ENCODE measurements at places on chromosomes 1 and 21. TPM values are rescaled to one million over a fixed set of nuclear protein-coding genes. Genes with fewer than 3 reads are reported as not detected.

- DNase-seq, result no peak
These were observed 55.3 kb downstream of the C8B start for GRCh38 chr1:56910441-56910985.

ESRRG gene
- not detected for total RNA-seq

ZBTB8B gene
- not detected for total RNA-seq

GRCh38 chr1:91015358-91015780 is 6.5 kb downstream of the ZNF644 start:
- no peak for DNase-seq

- DNase-seq, result no peak
These were observed 3.8 kb downstream of the B4GALT2 start for GRCh38 chr1:43982808-43983207.

Measured in activated naive CD4-positive, alpha-beta T cell treated with anti-CD3 and anti-CD28 coated beads for 36 hours (primary cell).